Left ventricle myocardium inferior (tissue), 1 donor: ENCODE measurements at places on chromosomes 2 and 18. TPM values are rescaled to one million over a fixed set of nuclear protein-coding genes. Genes with fewer than 3 reads are reported as not detected.

The PROKR1 gene
- total RNA-seq = not detected

The SERPINB12 gene
- total RNA-seq = not detected

The TMX3 gene
- total RNA-seq = 26.3 TPM

The KATNAL2 gene
- total RNA-seq = 5.4 TPM

The MEP1B gene
- not detected for total RNA-seq

The PNKD gene
- 75.4 TPM for total RNA-seq
